ENCODE measurements at places on chromosomes 1 and 21. TPM values are rescaled to one million over a fixed set of nuclear protein-coding genes. Genes with fewer than 3 reads are reported as not detected.

Gene FAM3B
- total RNA-seq, result not detected

Gene JAM2
- 0.29 TPM for total RNA-seq

Gene DMRTA2
- total RNA-seq, result not detected

Gene CACYBP
- total RNA-seq, result 369 TPM

Gene IARS2
- total RNA-seq, result 72.8 TPM

Gene TLCD4
- 0.02 TPM for total RNA-seq

Gene ACTL8
- total RNA-seq, result not detected

Gene C1QB
- not detected for total RNA-seq

Gene TSPAN1
- not detected for total RNA-seq

Gene AMY2A
- total RNA-seq, result not detected

Gene CNN3
- 1.9 TPM for total RNA-seq

Gene F13B
- total RNA-seq, result not detected

DNA sequence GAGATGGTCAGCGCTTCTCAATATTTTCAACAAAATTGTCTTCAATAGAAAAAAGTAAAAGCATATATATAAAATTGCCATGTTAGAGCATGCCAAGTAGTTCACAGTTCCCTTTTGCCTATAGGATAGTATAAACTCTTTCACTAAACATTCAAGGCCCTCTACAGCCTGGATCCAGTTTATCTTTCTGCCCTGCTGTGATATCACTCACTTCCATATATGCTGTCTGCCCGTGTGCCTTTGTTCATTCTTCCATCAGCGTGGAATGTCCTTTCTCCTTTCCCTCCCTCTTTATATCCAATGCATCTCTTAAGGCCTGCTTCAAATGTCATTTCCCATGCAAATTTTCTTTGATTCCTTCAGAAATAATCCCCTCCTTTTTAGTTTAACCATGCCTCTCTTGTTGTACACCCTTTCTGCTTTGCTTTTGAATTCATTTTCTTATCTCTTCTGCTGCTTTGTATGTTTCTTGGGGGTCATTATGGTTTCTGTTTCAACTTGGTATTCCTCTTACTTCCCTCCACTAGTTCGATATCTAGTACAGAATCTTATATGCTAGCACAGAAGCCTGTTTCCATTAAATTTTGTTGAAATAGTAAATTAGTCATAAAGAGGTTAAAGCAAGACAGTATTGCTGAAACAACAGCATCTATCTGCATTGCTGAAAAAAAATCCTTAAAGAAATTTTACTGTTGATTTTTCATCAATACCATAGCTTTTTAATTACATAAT, 44.7 kb downstream of the XCL2 start:
- DNase-seq, result no peak

- no peak for DNase-seq
These were observed 205.0 kb downstream of the HMCN1 start for GRCh38 chr1:185939142-185939541.

DNA sequence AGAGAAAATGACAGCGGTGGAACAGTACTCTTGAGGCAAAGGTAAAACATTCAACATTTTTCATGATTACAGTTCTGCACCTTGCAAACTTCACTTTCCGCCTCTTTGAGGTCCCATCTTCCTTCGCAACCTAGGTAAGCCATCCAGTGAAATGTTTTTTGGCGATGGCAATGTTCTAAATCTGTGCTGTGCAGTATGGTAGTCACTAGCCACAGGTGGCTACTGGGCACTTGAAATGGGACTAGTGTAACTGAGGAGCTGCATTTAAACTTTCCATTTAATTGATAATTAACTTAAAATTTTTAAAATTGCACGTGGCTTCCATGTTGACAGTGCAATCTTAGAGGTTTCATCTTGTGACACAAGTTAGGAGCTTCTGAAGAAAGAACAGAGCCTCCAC, 13.0 kb downstream of the EXOC8 start:
- no peak for DNase-seq

- DNase-seq, result no peak
These were observed 7.8 kb downstream of the HHIPL2 start for GRCh38 chr1:222539951-222540597.

- no peak for DNase-seq
These were observed 28.2 kb upstream of the EPB41 start for GRCh38 chr1:28885977-28886730.

GRCh38 chr1:199784138-199784895, 243.2 kb upstream of the NR5A2 start:
- DNase-seq, result no peak

DNA sequence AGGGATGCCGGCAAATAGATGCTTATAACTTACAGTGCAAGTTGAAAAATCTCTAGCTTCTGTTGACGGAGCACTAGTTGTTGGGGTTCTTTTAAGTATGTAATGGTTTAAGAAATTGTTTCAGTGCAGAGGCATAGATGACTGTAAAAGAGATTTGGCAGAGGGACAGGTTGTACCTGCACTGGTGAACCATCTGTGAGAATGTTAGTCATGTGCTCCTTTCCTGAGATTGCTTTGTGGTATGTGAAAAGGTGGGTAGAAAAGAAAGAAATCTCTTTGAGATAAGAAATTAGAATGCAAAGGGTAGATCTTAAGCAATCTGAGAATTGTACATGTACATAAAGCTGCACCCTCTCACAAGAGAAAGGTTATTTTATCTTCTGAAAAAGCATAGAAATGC, 19.4 kb downstream of the ZBTB37 start:
- no peak for DNase-seq

- no peak for DNase-seq
These were observed 246.4 kb upstream of the PTBP2 start for GRCh38 chr1:96474985-96475743.

DNA sequence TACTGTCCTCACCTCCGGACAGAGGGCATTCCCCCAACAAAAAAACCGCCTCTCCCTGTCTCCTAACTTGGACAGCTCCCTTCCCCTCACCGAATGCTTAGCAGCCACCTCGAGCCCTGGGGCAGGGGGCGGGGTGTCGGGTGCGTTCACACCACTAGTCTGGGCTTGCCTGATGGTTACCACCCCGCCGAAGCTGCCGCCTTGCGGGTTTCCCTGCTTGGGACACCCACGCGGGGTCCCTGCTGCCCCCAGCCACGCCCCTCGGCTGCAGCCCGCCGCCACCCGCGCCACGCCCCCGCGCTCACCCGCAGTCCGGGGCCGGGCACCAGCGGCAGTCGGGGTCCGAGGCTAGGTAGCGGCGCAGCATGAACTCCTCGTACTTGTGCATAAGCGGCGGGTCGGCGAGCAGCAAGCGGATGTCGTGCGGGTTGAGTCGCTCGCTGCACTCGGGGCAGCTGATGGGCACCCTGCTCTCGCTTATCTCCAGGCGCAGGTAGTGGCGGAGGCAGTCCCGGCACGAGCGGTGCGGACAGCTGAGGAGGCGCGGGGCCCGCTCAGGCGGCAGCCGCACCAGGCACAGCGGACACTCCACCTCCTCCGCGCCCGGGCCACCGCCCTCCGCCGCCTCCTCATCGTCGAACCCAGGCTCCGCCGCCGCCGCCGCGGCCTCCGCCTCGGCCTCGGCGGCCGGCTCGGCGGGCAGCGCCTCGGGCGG, 706 bp downstream of the RNF19B start:
- DNase-seq, result peak; percentile 57

GRCh38 chr21:38139380-38140168, 117.2 kb upstream of the KCNJ15 start:
- no peak for DNase-seq

- no peak for DNase-seq
These were observed 88.3 kb downstream of the RPE65 start for GRCh38 chr1:68361346-68361910.

DNA sequence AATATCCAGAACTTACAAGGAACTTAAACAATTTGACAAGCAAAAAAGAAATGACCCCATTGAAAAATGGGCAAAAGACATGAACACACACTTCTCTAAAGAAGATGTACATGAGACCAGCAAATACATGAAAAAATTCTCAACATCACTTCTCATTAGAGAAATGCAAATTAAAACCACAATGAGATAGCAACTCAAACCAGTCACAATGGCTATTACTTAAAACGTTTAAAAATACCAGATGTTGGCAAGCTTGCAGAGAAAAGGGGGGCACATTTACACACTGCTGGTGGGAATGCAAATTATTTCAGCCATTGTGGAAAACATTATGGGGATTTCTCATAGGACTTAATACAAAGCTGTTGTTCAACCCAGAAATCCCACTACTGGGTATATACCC, 1634.0 kb downstream of the NCAM2 start:
- DNase-seq, result no peak

DNA sequence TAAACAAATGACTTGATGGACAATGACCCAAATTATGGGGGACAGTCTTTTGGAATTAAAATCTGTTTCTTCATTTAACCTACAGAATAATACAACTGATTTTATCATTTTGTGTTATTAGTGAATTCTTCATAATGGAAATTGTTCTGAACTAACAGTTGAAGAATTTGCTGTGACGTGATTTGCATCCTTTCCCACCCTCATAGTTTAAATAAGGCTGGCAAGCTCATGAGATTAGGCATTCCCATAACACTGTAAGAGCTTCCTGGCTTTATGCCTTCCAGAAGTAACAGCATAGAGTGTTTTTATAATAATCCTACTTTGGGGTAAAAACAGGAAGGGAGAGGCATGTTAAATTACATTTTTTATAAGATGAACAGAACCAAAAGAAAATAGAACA, 95.7 kb downstream of the ATP6V1G3 start:
- DNase-seq, result no peak

GRCh38 chr21:17051054-17051453, 461.8 kb upstream of the CXADR start:
- DNase-seq, result no peak

DNA sequence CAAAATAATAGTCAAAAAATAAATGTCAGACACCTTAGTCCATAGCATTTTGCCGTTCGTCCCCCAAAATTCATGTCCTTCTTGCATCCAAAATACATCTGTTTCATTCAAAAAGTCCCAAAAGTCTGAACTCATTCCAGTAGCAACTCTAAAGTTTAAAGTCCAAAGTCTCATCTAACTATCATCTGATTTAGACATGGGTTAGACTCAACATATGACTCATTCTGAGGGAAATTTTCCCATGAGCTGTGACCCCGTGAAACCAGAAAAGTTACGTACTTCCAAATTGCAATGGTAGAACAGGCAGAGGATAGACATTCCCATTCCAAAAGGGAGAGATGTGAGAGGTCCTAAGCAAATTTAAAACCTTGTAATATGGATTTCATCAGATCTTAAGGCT, 48.6 kb upstream of the CACHD1 start:
- DNase-seq, result no peak

- no peak for DNase-seq
These were observed 430.1 kb upstream of the ESRRG start for GRCh38 chr1:217153361-217153760.

DNA sequence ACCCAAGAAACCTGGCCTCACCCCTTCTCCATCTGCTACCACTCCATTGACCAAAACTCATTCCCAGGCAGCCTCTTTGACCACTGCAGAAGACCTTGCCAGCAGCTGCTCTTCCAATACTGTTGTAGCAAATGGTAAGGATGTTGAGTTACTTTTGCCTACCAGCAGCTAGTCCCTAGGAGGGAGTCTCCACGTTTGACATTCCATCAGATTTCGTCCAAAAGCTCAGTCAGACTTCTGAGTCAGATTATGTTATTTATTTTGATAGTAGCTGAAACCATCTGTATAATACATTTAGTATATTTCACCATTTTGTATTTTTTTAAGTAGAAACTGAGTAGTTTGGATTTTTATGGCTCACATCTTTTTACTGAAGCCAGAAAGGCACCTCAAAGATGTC, 51.5 kb upstream of the WNT2B start:
- DNase-seq, result no peak

GRCh38 chr1:211326528-211327345, at the start of gene TRAF5:
Gene TRAF5 (plus strand): TSS chr1:211326833. CDS start chr1:211353240, 26,407 bp downstream.
- DNase-seq, result peak; percentile 47

GRCh38 chr1:228163007-228163753, 2.4 kb upstream of the IBA57 start:
- DNase-seq, result no peak

DNA sequence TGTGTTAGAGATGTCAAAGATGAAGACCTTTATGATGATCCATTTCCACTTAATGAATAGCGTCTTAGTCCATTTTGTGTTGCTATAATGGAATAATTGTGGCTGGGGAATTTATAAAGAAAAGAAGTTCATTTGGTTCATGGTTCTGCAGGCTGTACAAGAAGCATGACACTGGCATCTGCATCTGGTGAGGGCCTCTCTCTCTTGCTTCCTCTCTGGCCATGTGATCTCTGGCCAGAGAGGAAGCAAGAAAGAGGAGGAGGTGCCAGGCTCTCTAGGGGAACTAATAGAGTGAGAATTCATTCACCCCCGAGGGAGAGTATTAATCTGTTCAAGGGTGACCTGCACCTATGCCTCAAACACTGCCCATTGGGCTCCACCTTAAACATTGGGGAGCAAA, 242.8 kb downstream of the DISC1 start:
- no peak for DNase-seq

DNA sequence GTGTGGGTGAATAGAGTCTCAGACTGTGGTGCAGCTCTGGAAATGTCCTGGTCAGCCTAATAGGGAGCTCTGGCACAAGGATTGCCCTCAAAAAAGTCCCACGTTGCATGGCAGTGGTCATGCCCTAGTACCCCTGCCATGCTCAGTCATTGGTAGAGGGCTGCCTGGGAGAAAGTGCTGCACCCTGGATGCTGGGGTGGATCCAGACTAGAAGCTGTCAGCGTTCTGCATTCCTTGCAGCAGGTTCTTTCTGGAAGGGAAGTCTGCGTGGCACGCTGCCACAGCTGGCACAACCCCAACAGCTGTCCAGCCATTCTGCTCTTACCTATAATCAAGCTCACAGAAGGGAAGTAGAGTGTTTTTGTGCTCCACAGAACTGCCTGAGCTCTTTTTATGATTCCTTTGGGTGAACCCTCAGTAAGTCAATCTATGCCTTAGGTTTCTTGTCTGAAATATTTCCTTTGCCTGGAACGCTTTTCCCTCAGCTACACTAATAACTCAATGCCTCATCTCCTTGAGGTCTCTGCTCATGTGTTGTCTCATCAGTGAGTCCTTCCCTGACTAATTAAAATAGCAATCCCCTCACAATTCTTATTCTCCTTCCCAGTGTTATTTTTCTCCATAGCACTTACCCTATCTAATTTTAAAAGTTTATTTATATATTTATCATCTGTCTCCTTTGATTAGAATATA, 61.5 kb upstream of the JAK1 start:
- no peak for DNase-seq

DNA sequence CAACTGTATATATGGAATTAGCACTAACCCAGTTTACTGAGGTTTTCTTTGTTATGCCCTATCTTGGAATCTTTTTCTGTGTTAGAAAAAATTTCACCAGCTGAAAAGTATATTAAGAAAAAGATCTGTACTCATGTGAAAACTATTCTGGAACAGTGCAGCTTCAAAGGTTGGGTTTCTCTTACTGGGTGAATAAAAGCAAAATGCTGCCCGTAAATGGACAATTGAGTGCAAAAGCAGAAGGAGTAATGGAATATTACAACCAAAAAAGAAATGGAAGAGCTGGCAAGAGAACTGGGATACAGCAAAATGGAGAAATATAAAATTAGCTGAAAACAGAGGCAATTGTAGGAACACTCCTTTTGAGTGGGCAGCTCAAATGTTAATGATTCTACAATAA, 17.0 kb upstream of the RAVER2 start:
- no peak for DNase-seq

DNA sequence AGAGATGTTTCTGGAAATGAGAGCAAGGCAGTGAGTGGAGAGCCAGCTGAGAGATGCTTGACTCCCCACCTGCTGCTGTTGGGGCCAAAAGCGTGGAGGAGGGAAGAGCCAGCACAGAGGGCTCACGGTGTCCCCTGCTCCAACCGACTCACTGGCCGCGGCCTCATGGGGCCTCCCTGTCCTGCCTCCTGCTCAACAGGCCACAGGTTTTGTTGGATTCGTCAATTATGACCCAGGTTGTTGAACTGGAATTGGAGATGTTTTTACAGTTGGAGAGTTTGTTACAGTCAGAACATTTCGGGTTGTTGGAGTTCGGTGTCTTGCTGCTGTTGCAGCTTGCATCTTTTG, 21.4 kb downstream of the SKI start:
- DNase-seq, result no peak

Measured in activated T-helper 1 cell treated with anti-CD3 and anti-CD28 coated beads, Interleukin-12 subunit alpha, Interleukin-12 subunit beta, Interleukin-2, Interleukin-4 antibody, amounts not matched to agents 30 ng/mL and 10 ng/mL and 1 ng/mL, durations not matched to agents 14 hours and 24 hours and 36 hours (primary cell).